ENCODE measurements at places on chromosomes 13 and 19.
A peak's percentile ranks its signal among the peaks of the same experiment; 100 is the strongest.

DNA sequence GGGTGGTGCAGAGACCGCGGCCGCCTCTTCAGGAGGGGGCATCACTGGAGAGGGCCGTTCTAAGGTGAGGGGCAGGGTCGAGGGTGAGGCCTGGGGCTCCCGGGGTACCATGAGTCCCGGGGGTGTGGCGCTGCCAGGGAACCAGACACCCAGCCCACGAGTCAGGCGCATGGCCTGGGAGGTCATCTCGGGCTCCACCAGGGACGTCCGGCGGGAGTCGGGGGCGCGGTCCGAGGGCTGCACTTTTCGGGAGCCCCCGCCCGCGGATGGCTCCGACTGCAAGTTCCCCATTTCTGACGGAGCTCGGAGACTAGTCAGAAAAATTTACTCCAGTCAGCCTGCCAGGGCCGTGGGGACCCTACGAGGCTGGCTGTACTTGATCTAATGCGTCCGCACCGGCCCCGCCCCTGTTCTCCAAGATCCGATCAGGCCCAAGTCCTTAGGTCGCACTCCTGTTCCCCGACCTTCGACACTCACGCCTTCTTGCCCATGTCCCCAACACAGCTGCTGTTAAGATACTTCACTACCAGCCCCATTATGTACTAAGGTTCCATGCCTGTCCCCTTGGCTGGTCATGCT is 774 bp downstream of the GGN start:
- no peak for DNase-seq

DNA sequence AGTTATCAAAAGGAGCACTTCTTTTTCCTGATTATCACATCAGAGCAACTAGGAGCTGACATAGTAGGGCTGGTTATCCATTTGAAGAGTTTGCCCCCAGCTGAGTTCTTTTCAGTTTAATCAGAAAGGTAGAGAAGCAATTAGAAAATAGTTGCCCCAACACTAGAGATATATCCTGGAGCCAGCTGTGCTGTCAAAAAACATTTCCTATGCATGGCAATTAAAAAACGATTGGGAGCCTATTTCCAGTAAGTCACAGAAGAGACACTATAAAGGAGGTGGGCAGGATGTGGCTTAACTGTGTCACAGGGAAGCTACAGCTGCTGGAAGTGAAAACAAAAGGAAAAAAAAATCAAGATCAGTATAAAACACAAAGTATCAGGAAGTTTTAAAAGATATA is 155.7 kb upstream of the SLITRK1 start:
- DNase-seq = peak; percentile 50

GRCh38 chr13:44906230-44906629 is 83.0 kb downstream of the NUFIP1 start:
- DNase-seq = no peak

- no peak for DNase-seq
These were observed 38.6 kb upstream of the SEMA6B start for GRCh38 chr19:4597975-4598671.

GRCh38 chr13:98343461-98343860 is 166.4 kb upstream of the RNF113B start:
- no peak for DNase-seq

- DNase-seq = no peak
These were observed 36.7 kb downstream of the ZAR1L start for GRCh38 chr13:32278426-32278825.

Data from NCI-H2081 treated with DMSO at 0.1 percent for 48 hours (cell line).